ENCODE measurements at places on chromosomes 2 and 18.

GRCh38 chr18:45733535-45733934, 9.6 kb downstream of the SLC14A1 start:
- DNase-seq = no peak

DNA sequence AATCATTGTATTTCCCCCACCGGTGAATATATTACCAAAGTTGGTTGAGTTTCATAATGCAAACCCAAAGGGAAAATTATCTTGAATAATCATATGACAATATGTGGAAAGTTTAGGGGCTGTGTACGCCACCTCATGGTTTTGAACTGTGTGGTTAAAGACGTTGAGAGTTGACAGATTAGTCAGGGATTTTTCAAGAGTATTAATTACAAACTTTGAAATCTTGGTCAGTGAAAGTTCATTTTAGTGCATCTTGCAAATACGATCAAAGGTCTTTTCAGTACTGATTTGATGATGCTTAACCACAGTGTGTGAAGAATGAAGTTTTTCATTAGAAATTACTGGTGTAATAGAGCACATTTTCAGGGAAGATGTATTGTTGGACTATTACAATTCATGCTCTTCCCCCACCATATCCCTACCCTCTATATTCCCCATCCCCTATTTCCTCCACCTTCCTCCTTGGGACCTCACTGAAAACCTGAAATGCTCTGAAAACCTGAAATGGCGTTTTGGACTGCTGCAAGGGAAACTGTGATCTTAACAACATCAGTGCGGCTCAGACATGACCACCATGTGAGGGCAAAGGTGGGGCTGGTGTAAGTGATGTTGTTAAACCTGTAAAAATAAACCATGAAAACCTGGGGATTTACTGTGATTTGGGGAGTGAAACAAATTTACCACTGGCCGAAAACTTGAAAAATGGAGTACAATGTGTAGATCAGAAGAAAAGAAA, 4.5 kb upstream of the BCL2L11 start:
- DNase-seq = no peak

- DNase-seq = peak; percentile 52
Measured at GRCh38 chr2:20447437-20448245, 767 bp downstream of the RHOB start.

DNA sequence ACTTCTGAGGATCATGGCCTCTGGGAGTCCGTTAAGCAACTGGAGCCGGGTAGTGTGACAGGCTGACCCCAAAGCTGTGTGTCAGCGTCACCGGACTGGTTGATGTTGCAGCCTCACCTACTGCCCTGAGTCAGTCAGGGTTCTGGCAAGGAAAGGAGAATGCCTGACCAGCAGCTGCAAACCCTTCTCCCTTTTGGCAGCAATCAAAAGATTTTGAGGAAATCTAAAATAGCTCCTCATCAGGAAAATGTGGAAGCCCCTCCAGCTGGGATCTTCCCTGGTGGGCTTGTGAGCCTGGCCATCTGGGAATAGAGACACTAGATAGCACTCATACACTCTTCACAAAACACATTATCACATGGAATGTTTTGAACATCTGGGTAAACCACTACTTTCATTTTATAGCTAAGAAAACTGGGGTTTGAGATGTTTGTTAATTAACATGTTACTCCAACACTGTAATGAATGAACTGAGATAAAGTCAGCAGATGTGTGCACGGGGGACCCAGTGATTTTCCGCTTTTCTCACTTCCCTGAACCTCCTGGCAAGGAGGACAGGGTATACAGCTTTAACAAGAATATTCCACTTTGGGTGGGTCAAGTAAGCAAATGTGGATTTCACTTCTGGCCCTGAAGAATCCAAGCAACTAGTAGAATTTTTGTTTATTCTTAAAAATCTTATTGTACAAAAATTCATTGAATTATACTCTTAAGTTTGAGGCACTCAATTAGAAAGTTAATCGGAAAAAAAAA, 24.7 kb downstream of the CLUL1 start:
- DNase-seq = no peak

- peak; percentile 93 for DNase-seq
Measured at GRCh38 chr2:166614503-166614902, 120.5 kb upstream of the SCN7A start.

- DNase-seq = peak; percentile 93
Measured at GRCh38 chr2:10375570-10376281, 72.4 kb downstream of the ODC1 start.

DNA sequence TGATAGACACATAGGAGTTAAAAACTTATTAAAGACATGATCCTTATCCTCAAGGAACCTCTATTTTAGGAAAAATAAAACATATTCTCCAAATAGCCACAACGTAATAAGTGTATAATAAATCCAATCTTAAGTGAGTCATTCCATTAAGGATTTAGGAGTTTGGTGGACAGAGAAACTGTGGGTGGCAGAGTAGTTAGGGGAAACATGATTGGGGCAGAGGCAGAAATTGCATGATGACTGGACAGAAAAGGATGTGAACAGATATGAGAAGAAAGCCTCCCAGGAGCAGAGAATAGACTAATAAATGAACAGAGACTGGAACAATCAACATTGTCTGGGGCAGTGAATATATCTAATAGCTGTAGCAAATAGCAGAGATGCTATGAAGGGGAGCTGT, 48.1 kb upstream of the SIGLEC15 start:
- no peak for DNase-seq

DNA sequence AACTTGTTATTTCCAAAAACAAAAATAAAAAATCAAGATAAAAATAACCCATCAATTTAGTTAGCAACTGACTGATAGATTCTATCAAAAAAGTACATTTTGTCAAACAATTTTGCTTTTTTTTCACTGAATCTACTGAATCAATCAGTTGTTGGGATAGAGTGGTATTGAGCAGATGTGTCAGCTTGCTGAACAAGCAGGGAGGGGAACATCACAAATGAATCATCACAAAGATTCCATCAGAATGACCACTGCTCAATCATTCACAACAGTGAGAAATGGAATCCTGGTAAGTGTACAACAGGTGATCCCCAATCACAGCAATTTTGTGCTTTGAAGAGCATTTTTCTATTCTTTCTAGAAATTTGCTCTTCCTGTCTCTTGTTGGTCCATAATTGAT, 12.3 kb upstream of the SLC14A2 start:
- no peak for DNase-seq

DNA sequence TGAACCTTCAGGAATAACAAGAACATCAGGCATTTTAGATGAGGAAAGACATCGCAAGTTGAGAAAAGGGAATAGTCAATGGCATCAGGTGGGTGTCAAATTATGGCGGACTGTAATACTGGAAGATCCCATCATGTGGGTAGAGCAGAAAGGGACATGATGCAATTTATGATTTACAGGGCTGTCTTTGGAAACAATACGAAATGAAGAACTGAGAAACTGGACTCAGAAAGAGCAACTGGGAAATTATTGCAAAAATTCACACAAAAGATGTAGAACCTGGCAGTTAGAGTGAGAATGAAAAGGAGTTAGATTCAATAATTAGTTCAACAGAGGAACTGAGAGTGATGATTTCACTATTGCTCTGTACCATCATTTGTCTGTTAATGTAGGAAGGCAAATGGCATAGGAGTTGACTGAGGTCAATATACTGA, 1635.0 kb upstream of the ACVR2A start:
- no peak for DNase-seq

DNA sequence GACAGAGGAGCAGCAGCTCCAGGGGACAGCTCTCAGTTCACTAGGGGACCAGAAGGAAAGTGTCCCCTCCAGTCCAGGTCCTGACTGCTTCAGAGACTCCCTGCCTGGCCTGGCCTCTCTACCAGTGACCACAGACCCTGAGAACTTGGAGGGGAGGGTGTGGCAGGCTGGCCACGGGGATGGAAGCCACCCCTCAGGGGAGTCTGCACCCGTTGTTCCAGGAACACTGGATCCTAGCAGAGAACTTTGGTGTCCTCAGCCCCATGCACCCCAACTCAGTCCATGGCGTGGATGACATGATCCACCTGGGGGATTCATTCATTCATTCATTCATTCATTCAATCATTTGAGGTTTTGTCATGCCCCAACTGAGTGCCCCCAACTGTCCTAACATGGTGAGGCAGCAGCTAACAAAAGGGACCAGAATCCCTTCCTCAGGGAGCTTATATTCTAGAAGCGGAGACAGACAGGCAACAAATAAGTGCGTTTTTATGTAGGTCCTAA, 31.9 kb downstream of the MYO7B start:
- DNase-seq = no peak

DNA sequence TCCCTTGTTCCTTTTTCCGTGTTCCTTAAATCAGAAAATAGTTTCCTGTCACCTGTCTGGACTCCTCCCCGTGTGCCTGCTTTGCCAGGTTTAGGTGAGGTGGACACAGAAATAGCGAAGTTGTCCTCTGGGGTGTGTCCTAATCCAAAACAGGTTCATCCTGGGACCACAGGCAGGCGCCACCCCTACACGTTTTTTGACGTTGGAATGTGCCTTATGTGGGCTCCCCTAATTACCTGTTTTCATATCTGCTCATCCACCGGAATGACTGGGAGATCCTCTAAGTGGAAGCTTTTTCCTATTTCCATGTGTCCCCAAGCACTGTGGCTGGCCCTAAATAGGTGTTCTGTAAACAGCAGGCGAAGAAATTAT, 49.0 kb upstream of the PAIP2B start:
- DNase-seq = no peak

DNA sequence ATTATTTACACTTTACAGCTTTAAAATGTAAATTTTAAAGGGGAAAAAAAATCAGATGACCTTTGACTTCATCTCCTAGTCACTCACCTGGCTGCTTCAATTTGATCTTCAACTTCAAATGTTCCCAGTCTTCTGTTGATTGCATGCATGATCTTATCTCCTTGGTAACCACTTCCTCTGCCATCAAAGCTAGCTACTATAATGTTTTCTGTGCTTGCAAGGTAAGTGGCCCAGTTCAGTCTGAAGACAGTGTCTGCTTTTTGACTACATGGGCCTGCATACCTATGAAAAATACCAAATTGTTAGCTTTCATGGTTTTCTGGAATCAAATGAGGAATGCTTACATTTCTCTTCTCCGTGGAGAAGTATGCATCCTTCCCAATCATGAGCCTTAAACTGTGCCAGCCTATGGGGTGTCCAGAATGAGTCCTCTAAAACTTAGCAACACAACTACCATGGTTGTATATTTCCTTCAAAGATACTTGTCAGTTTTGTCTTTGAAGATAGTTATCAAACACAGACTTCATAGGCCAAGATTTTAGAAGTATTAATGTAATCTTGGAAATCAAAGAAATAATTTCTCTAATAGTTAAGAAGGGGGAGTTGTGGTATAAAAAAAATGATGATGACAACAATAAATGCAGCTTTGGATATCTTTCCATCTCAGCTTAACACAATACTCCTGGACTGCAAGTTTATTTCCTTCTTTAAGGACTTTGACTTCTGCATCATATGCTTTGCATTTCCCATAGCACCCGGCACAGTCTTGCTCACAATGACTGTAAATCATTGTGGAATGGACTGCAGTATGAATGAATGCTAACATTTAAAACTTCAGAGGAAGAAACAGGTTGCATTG, 62.1 kb downstream of the DPP4 start:
- no peak for DNase-seq

GRCh38 chr18:13173578-13174145, 44.9 kb upstream of the LDLRAD4 start:
- DNase-seq = no peak

- DNase-seq = peak; percentile 96
Measured at GRCh38 chr2:211802666-211803065, 735.9 kb downstream of the ERBB4 start.

GRCh38 chr2:28991021-28991420, 9.9 kb downstream of the TOGARAM2 start:
- no peak for DNase-seq

DNA sequence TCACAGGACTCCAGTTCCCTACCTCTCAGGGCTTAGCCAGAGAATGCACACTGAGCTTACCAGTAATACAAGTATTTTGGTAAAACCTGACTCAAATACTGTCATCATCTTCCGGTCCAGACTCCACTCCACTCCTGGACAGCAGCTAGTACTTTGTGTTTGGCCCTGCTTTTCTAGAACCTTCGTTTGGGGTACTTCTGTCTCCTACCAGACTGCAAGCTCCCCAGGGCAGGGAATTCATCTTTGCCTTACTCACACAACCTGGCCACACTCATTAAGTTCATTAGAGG, 108.9 kb upstream of the CDC42EP3 start:
- no peak for DNase-seq

- DNase-seq = no peak
Measured at GRCh38 chr2:72089537-72089936, 58.1 kb downstream of the CYP26B1 start.

DNA sequence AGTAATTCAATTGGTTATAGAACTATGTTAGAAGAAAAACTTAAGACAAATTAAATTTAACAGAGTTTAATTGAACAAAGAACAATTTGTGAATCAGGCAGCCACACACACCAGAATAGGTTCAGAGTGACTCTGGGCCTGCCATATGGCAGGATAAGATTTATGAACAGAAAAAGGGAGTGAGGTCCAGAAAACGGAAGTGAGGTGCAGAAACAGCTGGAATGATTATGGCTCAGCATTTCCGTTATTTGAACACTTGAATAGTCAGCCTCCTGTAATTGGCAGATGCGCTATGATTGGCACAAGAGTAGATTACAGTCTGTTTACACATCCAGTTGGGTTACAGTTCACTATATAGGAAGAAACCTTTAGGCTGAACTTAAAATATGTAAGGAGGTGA, 99.0 kb downstream of the MBD2 start:
- DNase-seq = no peak

GRCh38 chr18:74376523-74376922, 60.9 kb downstream of the C18orf63 start:
- no peak for DNase-seq

GRCh38 chr2:241074065-241074818, 27.8 kb downstream of the MTERF4 start:
- no peak for DNase-seq

DNA sequence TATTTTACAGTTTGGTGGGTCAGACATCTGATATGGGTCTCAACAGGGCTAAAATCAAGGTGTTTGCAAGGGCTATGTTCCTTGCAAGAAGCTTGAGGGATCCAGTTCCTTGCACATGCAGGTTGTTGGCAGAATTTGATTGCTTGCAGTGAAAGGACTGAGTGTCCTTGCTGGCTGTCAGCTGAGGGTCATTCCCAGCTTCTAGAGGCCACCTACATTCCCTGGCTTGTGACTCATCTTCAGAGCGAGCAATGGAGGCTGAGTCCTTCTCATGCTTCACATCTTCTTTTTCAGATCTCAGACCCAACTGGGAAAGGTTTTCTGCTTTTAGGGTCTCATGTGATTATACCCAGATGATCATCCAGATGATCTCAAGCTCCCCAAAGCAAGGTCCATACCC, 12.4 kb downstream of the MEX3C start:
- DNase-seq = no peak

GRCh38 chr2:137677466-137677865, 286.8 kb upstream of the HNMT start:
- DNase-seq = peak; percentile 49

DNA sequence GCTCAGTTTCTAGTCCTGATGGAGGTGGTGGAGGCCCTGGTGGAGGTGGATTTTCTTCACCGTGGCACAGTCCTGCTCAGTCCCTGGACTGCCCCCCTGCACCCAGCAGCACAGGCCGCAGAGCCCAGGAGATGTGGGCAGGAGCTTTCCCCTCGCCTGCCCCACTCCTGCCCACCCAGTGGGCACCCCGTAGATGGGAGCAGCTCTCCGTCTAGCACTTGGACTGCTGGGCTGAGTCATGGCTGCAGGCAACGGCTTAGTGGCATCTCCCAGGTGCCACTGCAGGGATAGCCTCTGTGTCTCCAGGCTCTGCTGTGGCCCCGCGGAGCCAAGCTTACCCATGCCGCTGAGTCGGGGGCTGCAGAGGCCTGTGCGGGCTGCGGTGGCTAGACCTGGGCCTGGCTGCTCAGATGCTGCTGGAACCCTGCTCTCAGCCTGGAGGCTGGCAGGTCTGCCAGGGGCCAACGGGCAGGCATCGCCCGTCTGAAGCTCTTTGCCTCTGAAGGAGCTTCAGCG, 92.3 kb upstream of the CTDP1 start:
- DNase-seq = no peak
